ENCODE measurements at places on chromosomes 6 and 20.

GRCh38 chr6:113315165-113315564 is 542.0 kb upstream of the MARCKS start:
- no peak for DNase-seq

DNA sequence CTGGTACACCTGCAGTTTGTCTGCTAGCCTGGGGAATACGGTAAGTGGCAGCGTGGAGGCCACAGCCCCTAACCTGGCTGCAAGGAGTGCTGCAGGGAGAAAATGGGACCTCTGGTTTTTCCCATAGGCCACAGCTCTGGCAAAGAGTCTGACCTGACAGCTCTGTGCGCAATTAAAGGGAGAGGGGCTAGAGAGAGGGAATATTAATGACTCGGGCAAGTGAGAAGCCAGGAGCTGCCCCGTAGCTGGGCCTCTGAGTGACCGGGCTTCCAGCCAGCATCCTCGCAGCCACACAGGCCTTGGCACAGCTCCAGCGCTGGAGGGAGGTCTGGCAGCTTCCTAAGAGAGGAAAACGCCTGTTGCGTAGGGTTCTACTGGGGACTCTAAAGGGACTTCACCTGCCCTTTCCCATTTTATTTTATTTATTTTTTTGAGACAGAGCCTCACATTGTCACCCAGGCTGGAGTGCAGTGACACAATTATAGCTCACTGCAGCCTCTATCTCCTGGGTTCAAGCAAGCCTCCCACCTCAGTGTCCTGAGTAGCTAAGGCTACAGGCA is 18.2 kb upstream of the OCSTAMP start:
- no peak for DNase-seq

GRCh38 chr20:24487648-24488047 is 18.2 kb downstream of the SYNDIG1 start:
- DNase-seq: no peak

DNA sequence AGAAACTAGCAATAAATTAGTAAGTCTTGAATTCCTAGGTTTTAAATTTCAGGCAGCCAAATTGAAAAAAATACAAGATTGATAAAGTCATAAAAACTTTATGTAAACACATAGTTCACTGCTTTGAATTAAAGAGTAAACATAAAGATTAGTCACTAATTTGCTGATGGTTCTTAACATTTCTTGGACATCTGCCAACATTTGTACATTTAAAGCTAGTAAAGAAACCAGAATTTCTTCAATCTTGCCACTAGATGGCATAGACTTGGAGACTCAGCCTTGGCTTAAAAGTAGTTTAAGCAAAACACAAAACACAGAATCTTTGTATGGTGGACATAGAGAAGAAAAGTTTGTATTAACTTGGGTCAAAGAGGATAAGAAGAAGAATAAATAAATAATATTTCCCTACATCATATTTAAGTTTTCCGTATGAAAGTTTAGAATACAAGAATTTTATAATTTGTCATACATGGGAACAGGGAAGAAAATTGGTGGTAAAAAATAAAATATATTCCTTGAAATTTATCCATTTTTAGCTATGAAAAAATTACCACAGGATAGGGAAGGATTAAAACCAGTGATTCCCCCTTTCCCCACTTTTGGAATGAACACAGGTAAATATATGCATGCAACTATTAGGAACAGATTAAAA is 41.7 kb upstream of the FAM135A start:
- no peak for DNase-seq

DNA sequence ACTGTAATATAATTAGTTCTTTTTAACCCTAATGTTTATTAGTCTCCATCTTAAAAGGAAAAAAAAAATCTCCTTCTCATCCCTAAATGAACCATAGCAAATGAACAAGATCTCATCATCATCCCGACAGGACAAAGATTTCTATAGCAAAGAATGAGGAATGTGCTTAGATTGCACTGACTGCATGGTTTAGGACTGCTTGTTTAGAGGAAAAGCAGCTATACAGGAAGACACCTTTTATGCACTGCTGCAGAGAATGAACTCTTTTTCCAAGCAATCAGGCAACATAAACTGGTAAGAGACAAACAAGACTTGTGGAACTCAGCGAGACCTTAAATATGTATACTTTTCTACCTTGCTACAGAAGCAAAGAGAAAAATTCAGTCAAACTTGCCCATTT is 26.8 kb downstream of the CSNK2A1 start:
- DNase-seq: no peak

GRCh38 chr6:139242457-139243240 is 49.1 kb downstream of the TXLNB start:
- no peak for DNase-seq

GRCh38 chr20:42901689-42902440 is 287.8 kb downstream of the PTPRT start:
- DNase-seq: no peak

- no peak for DNase-seq
Observed at GRCh38 chr6:36414481-36414880, 27.0 kb upstream of the ETV7 start.

GRCh38 chr6:169846286-169847056 is 95.0 kb downstream of the ERMARD start:
- DNase-seq: no peak

DNA sequence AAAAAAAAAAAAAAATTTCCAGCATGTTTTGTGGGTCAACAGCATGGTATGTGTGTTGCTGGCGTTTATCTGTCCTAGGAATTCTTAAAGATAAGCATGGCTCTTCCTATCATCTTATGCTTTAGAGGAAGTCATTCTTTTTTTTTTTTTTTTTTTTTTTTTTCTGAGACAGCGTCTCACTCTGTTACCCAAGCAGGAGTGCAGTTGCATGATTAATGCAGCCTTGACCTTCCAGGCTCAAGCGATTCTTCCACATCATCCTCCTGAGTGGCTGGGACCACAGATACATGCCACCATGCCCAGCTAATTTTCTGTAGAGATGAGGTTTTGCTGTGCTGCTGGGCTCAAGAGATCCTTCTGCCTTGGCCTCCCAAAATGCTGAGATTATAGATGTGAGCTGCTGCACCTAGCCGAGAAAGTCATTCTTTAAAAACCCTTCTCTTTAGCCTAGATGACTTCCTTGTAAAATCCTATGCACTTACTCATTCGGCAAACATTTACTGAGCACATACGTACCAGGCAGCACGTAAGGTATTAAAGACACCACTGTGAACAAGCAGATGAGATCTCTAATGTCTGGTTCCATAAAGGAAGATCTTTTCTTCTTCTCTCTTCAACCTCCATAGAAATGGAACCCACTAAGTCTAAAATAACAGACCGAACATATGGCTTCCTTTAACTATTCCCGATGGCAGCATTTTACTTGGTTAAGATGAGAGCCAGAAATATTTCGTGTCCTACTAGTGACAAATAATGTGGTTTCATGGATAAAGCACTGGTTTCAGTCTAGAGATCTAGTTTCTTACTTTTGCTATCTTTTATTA is 122.4 kb downstream of the RIN2 start:
- DNase-seq: no peak

DNA sequence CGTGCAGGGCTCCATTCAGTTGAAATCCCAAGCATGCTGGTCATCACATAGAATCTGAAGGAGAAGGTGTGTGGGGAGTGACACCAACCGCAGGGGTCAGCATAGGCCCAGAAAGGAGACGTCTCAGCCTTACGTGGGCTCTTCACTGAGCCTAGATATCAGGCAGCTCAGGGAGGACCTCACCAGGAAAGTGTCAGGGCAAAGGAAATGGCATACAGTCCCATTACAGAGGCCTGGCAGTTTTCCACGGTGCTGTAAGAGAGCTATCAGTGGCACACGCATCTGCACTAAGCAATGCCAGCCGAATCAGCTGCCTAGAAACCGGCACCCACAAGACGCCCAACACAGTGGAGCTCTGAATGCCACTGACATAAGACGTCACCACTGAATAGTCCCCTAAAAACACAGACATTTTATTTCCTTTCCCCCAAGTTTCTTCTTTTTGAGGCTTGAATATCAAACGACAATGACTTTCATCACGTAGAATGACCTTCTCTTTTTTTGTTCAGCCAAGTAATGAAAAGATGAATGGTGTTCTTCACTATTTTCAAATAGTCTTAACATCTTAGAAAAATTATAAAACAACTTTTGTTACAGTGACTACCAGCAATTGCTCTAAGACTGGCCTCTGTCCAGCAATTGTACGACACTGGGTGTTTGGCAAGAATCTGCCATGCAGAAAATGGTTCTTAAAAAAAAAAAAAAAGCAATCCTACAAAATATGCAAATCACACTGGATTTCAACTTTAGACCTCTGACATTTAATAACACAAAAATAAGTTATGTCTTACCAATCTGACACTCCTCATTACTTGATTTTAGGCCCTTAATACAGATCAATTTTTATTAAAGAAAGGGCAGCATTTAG is 88.9 kb upstream of the FOXQ1 start:
- no peak for DNase-seq

- no peak for DNase-seq
Observed at GRCh38 chr6:95352064-95352795, 225.1 kb upstream of the MANEA start.

DNA sequence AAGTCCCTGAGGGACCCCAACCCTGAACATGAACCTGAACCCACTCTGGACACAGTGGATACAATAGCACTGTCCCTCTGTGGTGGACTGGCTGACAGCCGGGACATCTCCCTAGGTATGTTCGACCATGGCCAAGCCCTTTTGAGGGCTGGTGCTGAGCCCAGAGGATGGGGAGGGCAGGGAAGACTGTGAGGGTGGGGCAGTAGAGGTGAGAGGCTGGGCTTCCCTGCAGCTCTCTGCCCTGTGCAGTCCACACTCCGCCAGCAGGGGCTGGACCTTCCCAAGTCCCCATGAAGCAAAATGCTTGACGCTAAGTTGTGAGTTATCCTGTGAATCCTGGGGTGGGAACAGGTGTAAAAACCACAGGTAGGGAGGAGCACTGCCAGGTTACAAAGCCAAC is 11.5 kb downstream of the LPIN3 start:
- no peak for DNase-seq

DNA sequence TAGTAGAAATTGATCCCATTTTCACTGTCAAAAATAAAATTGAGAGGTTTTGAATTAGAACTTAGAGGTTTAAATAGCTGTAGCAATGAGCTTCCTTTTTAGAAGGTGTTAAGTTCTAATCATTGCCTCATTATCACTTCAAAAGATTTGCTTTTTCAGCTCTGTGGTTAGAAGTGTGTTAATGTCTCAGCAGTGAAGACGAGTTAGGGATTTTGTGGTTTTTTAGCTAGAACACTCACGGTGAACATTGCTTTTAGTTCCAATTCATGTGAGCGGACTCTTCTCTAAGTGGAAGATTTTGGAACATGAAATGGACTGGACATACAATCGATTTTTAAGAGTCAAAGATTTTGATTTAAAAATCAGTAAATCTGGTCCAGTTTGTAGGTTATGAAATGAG is 12.7 kb upstream of the IFNGR1 start:
- DNase-seq: no peak

DNA sequence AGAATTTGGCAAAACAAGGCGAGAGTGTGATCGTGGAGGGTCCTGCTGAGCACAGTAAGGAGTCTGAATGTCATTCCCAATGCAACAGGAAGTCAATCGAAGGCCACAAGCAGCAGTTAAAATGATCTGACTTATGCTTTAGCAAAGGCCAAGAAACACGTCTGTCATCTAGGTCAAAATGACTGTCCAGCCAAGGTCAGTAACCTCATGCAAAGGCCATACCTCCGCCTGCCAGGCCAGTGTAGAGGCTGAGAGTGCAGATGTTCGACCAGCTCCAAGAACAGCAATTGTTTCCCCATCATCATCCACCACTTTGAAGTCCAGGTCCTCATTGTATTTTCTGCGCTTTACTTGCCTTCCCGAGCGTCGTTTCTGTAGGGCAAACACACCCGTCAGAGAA is 105.6 kb downstream of the CHD6 start:
- DNase-seq: no peak

- no peak for DNase-seq
Observed at GRCh38 chr6:12848964-12849808, 132.6 kb downstream of the PHACTR1 start.

DNA sequence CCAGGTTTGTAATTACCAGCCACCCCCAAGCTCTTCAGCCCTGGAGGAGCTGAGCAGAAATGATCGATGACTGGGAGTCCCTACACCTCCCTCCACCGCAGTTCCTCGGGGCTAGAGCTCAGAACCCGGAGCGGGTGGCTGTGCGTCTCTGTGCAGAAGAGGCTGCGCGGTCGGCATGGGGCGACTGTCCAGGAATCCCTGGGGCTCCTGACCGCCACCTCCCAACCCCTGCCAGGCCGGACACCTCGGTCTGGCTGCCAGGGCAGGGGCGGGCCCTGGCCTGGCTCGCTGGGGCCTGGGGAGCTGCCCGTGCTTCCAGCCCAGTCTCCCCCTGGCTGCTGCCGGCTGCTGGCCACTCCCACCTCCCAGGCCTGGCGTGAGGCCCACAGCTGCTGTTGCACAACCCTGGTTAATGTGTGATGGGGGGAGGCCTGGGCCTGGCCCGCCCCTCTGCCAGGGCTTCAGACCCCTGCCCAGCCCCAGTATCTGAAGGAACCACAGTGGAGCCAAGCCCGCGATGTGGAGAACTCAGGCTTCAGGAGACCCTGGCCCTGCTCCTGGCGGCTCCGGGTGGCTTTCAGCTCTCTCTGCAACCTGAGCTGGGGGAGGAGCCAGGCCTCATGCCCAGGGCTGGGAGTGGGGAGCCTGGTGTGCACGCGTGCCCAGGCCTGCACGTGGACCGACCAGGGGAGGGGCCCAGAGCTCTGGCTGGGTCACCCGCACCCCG is 1.2 kb downstream of the SLC2A4RG start:
- DNase-seq: no peak

- peak; percentile 58 for DNase-seq
Observed at GRCh38 chr6:133983099-133983939, 30.3 kb downstream of the TBPL1 start.

DNA sequence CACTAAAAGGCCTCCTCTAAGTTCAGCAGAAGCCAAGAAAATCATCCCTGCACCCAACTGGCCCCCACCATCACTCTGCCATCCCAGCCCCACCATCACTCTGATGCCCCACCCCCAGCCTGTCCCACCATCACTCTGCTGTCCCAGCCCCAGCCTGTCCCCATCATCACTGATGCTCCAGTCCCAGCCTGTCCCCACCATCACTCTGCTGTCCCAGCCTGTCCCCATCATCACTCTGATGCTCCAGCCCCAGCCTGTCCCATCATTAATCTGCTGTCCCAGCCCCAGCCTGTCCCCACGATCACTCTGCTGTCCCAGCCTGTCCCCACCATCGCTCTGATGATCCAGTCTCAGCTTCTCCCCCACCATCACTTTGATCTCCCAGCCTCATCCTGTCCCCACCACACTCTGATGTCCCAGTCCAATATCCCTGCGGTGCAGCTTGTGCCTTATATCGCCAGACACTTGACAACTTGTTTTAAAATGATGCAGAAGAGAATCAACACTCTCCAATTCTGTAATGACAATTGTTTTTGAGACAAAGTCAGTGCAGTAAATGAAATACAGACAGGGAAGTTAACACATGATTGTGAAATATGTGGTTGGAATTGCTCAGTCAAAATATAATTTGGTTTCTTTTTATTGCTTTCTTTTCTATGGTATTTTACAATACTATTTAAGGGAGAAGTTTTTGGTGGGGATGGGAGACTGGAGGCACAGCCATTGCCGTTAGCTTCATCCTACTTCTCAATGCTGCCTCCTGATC is 100.8 kb downstream of the TNFAIP3 start:
- no peak for DNase-seq

Data from stimulated activated CD4-positive, alpha-beta T cell treated with anti-CD3 and anti-CD28 coated beads, Interleukin-2, amount 100 ng/mL, for 24 hours (primary cell).